ENCODE measurements at places on chromosomes 4 and X. TPM values are rescaled to one million over a fixed set of nuclear protein-coding genes. Genes with fewer than 3 reads are reported as not detected.

- no peak for DNase-seq
Measured at GRCh38 chr4:38058151-38058550, 98.0 kb downstream of the PTTG2 start.

DNA sequence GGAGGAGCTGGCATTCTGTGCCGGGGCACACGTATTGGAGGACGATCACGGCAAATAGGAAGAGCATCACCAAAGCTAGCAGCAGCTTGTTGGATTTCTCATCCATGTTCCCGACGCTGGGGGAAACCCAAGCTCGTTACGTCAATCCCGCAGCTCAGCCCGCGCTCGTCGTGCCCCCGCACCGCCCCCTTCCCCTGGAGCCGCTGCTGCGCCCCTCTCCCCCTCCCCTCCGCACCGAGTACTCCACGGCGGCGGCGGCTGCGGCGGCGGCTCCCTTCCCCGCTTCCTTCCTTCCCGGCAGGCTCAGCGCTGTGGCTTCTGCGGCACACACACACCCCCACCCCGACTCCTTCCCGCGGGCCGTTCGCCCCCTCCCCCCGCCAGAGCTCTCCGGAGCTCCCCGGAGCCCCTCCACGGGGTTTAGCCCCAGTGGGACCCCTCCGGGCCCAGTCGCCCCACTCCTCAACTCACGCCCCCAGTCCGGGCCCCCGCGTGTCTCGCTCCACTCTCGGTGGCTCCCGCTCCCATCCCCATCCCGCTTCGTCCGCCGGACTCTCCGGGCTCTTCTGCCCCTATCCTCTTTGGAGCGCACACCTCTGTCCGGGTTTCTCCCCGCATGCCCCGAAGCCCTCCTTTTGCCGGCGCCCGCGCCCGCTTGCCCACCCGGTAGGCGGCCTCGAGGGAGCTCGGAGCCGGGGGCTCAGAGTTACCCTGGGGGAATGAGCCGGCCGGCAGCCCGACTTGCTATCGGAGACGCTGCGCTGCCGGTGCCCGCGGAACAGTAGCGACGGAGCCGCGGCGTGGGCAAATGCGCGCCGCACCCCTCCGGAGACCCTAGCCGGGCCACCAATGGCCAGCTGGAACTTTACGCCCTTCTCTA, 978 bp downstream of the HS6ST2 start:
- no peak for DNase-seq

GRCh38 chr4:165489786-165490185, 111.0 kb downstream of the CPE start:
- DNase-seq = no peak

- no peak for DNase-seq
Measured at GRCh38 chr4:150990250-150990649, 24.8 kb downstream of the LRBA start.

GRCh38 chr4:169058312-169058711, 48.3 kb upstream of the CBR4 start:
- no peak for DNase-seq

GRCh38 chrX:149433051-149433450, 72.1 kb downstream of the IDS start:
- no peak for DNase-seq

GRCh38 chrX:38770152-38770551, 31.1 kb upstream of the MID1IP1 start:
- no peak for DNase-seq

DNA sequence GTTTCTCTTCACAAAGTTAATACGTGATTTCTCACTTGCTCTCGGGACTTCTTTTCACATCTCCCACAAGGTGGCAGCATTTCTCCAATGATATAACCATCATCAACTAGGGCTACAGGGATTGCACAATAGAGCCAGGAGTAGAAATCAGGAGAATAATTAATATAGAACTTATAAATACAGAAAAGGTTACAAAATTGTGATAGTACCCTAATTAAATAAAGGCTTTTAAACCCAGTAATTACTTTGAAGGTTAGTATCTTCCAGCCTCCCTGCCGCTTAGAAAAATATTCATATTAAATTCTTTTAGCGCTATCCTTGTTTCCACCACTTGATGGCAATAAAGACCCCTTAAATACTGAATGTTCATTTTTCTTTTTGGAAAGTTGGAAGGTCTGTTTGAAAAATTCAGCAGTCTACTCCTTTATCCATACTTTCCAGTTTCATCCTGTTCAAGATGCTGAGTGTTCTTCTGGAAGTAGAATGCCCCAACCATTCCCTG, 65.8 kb downstream of the RASGEF1B start:
- DNase-seq = peak; percentile 77

DNA sequence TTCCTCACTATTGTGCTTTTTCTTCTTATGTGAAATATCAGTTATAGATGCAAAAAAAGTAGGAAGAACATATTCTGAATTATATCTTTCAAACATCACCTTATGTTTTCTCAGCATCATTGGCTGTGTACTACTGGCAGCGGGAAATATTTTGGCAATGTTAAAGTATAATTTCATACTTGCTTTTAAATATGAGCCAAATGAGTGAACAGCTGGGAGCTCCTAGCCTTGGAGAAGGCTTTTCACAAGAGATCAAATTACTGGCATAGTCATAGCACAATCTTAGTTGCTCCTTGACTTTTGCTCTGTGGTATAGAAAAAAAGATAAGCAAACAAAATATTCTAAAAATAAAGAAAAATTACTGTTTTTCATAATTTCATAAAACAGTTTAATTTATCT, 1575.8 kb upstream of the PABPC4L start:
- DNase-seq = no peak

- DNase-seq = peak; percentile 99
Measured at GRCh38 chr4:7842384-7843279, 97.0 kb downstream of the AFAP1 start.

DNA sequence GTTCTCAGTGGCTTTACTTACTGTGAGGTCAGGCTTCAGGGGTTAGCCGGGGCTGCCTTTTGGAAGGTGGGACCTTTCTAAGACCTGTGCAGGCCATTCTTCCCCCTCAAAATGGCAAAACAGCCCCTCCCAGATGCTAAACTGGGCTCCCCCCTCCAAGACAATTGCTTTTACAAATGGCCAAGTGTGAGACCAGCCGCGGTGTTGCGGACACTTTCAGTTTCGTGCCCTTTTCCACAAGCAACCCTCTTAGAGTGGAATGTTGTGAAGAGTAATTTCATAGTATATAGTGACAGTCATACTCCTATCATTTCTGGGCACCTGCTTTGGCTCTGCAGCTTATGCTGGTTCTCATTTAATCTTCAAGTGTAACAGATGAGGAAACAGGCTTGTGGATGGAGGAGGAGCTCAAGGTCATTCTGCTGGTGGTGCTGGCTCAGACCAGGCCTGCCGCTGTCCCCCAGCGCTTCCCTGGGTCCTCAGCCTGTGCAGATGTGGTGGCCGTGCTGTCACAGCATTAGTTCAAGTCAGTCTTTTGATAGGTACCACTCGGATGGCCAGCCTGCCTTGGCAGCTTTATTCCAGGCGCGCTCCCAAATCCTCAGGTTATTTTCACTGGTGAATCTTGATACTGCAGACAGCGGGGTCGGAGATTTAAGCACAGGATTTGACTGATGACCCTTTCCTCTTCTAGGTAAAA, 55.0 kb upstream of the TADA2B start:
- DNase-seq = no peak

GRIA2 gene
- not detected for total RNA-seq

LANCL3 gene
- not detected for total RNA-seq

SASH3 gene
- total RNA-seq = not detected

BTC gene
- not detected for total RNA-seq

MAGEA10 gene
- total RNA-seq = not detected

HSFX2 gene
- not detected for total RNA-seq

HTR2C gene
- total RNA-seq = not detected

DTHD1 gene
- total RNA-seq = not detected

CD40LG gene
- total RNA-seq = not detected

Measured in IMR-90 (cell line).